B cell (primary cell): ENCODE measurements at places on chromosomes 5 and 9. TPM values are rescaled to one million over a fixed set of nuclear protein-coding genes. Genes with fewer than 3 reads are reported as not detected.
A peak's percentile ranks its signal among the peaks of the same experiment; 100 is the strongest.

DNA sequence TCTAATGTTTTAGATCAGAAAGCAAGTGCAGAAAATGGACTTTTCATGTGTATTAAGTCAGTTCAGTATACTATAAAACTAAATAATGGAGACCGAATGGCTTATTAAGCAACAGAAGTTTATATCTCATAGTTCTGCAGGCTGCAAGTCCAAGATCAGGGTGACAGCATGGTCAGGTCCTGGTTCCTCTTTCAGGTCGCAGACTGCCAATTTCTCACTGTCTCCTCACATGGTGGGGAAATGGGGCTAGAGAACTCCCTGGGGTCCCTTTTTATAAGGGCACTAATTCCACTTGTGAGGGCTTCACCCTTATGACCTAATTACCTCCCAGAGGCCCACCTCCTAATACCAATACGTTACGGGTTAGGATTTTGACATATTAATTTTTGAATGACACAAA is 48.7 kb downstream of the RICTOR start:
- DNase-seq = no peak

- no peak for DNase-seq
Measured at GRCh38 chr9:26210338-26210851, 532.2 kb upstream of the TUSC1 start.

GRCh38 chr5:117475919-117476318 is 901.3 kb upstream of the SEMA6A start:
- DNase-seq = no peak

- no peak for DNase-seq
Measured at GRCh38 chr9:79280691-79281090, 291.1 kb upstream of the TLE4 start.

GRCh38 chr9:14207352-14207995 is 106.5 kb downstream of the NFIB start:
- no peak for DNase-seq

DNA sequence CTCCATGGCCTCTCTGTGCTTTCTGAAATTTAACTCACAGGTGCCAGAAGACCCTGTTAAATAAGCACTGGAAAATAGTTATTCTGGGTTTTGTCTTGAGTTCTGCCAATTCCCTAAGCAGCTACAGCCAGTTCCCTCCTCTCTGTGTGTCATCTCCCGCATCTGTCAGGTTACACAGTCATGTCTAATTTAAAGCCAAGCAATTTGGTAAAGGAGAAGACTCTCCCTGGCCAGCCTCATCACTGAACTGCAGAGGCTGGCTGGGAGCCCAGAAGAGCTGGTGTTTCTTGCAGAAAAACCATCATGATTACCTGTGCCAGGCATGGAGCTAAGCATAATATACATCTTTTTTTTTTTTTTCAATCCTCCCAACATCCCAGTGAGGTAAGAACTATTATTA is 141.3 kb upstream of the ZNF366 start:
- no peak for DNase-seq

GRCh38 chr5:106784846-106785245 is 885.9 kb downstream of the EFNA5 start:
- no peak for DNase-seq

GRCh38 chr9:123957731-123958130 is 27.8 kb upstream of the DENND1A start:
- DNase-seq = no peak

DNA sequence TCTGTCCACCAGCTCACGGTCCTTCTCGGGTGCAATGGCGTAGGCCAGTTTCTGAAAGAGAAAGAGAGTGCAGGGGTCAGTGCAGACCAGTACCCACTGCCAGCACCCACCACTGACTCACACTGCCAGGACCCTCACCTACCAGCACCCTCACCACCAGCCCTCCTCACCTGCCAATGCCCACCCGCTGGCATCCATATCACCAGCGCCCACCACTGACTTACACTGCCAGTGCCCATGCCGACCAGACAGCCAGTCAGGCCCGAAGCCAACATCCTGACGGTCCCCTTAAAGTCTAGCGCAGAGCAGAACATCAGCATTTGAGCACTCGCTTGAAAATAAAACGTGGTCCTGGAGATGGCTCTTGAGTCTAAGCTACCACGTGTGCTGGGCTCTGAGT is 44.3 kb downstream of the SLC6A3 start:
- DNase-seq = no peak

- DNase-seq = no peak
Measured at GRCh38 chr5:76804266-76804665, 14.6 kb upstream of the F2RL1 start.

GRCh38 chr5:147575598-147575997 is 65.7 kb upstream of the DPYSL3 start:
- no peak for DNase-seq

- DNase-seq = no peak
Measured at GRCh38 chr9:121674952-121675351, 23.5 kb downstream of the DAB2IP start.

GRCh38 chr5:145856285-145856818 is 16.5 kb downstream of the GRXCR2 start:
- DNase-seq = peak; percentile 14

DNA sequence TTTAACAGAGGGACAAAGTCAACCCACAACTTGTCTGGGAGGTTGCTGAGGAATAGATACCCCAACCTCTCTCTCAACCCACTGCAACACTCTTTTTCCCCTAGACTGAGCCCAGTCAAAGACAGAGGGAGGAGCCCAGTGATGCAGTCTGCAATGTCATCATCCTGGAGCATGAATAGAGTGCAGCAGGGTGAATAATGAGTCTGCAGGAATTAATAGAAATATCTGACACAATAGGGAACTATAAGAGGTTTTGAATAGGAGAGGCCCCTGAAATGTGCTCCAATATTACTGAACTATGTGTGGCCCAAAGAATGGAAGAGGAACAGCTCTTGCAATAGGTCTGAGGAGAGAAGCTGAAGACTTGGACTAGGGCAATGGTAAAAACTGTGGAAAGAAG is 59.1 kb downstream of the PDCD1LG2 start:
- DNase-seq = no peak

DNA sequence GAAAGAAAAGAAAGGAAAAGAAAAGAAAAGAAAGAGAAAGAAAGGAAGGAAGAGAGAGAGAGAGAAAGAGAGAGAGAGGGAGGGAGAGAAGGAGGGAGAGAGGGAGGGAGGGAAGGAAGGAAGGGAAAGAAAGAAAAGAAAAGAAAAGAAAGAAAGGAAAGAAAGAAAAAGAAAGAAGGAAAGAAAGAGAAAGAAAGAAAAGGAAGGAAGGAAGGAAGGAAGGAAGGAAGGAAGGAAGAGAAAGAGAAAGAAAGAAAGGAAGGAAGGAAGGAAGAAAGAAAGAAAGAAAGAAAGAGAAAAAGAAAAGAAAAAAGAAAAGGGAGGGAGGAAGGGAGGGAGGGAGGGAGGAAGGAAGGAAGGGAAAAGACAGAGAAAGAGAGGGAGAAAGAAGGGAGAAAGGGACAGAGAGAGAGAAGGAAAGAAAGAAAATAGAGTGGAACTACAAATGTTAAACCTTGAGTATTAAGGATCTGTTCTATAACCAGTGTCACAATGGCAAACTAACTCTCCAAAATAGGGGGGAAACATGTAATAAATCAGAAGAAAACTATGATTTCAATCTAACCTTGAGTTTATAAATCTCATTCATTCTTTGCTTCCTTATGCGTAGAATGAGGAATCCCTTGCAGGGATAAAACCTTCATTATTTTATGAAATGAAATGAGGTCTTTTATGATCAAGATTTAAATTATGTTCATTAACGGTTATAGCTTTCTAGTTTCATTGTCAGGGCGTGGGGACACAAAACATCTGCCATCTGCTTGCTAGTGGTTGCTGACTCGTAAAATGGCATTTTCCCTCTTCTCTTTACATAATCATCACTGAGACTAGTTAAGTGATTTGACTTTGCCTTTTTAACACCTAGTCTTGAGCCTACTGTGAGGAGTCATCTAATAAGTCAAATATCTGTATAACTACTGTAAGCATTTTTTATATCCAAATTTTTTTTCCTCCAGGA is 40.7 kb upstream of the RAD23B start:
- no peak for DNase-seq

FAM153A gene
- 0.17 and 0.90 TPM in 2 replicates for total RNA-seq

SLC22A4 gene
- total RNA-seq = 0.27 TPM in 1 of 2 replicates, not detected in the other

C1QTNF2 gene
- total RNA-seq = not detected in 2 replicates
